CD4-positive, alpha-beta T cell treated with Interleukin-17A for 1 hour (primary cell): ENCODE measurements at places on chromosomes 5 and 9.

- no peak for DNase-seq
These were observed 1497.9 kb downstream of the MAT2B start for GRCh38 chr5:165003283-165003682.

- no peak for DNase-seq
These were observed 616.3 kb downstream of the SLCO4C1 start for GRCh38 chr5:101679816-101680215.

- DNase-seq, result no peak
These were observed 653.7 kb downstream of the NR2F1-AS1 start for GRCh38 chr5:92927291-92927778.

GRCh38 chr9:111036429-111036789 lies 1.9 kb downstream of the LPAR1 start:
- no peak for DNase-seq

DNA sequence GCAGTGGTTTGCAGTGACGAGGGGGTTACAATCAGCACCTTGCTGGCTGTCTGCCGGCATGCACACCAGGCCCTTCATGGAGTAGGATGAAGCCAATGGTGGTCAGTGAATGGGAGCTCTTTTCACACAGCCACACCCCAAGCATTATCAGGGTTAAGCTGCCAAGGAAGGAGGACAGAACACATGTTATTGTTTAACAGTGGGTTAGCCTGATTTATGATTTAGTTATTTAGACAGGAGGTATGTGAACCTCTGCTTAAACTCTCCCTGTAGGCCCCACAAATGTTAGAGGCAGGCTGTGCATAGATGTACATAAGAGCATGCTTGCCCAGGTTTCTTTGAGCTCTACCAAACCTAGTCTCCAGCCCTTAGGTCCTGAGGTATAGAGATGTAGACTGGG lies 262.9 kb downstream of the SPOCK1 start:
- no peak for DNase-seq

DNA sequence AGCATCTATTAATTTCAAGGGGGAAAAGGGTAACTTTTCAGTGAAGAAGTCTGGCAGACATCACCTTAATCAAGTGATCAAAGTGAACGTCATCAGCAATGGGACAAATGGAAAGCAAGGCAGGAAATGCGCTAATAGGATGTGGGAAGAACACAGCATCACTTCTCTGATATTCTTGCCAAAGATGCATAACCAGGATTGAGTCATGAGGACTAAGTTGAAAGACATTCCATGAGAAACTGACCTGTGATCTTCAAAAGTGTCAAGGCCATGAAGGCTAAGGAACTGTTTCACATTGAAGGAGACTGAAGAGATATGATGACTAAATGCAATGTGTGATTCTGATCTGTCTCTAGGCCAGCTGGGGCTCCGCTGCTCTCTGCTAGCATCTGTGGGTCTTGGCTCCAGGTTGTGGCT lies 92.9 kb downstream of the NDFIP1 start:
- DNase-seq, result no peak

DNA sequence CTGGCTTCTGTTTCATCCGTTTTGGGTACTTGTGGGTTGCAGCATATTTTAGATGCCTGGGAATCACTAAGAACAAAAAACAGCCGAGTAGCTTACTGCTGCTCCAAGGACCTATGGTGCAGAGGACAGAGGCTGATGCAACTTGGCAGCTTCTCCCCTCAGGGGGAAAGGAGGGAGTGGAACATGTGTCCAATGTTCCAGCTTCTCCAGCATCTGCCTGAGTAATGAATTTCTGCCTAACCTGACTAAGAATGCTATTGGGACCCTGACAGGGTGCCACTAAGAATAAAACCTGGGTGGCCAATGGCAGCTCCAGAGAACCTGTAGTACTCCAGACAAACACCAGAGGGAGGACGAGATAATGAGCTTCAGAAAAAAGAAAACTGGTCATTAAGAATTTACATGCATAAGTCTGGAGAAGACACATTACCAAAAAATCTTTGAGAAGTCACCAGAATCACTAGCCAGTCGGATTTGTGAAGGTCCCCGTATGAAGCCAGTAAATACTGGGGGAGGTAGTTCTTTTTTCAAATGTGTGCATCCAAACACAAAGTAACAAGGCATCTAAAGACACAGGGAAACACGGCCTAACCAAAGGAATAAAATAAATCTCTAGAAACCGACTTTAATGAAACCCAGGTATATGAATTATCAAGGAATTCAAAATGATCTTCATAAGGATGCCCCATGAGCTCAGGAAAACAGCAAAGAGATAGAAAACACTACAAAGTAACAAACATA lies 293.5 kb downstream of the HINT1 start:
- DNase-seq, result peak; percentile 69

- DNase-seq, result no peak
These were observed 54.1 kb downstream of the RASGEF1C start for GRCh38 chr5:180154821-180155364.

DNA sequence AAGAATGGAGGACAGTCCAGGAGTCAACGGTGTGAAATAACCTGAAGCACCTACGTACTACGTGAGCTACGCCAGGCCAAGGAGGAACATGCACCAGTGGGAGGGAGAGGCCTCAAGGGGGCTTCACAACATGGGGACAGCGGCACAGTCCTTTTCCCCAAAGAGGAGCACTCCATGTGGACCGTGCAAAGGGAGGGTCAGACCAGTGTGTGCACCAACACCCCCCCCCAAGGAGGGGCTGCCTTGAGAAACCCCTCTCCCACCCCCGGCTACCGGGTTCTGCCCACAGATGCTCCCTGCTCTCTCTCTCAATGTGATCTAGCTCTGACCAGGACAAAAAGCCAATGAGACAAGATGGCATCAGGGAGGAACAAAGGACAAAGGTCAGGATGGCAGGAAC lies 68.6 kb downstream of the PRRT1B start:
- no peak for DNase-seq

GRCh38 chr5:89315286-89316100 lies 432.5 kb upstream of the MEF2C start:
- DNase-seq, result no peak

DNA sequence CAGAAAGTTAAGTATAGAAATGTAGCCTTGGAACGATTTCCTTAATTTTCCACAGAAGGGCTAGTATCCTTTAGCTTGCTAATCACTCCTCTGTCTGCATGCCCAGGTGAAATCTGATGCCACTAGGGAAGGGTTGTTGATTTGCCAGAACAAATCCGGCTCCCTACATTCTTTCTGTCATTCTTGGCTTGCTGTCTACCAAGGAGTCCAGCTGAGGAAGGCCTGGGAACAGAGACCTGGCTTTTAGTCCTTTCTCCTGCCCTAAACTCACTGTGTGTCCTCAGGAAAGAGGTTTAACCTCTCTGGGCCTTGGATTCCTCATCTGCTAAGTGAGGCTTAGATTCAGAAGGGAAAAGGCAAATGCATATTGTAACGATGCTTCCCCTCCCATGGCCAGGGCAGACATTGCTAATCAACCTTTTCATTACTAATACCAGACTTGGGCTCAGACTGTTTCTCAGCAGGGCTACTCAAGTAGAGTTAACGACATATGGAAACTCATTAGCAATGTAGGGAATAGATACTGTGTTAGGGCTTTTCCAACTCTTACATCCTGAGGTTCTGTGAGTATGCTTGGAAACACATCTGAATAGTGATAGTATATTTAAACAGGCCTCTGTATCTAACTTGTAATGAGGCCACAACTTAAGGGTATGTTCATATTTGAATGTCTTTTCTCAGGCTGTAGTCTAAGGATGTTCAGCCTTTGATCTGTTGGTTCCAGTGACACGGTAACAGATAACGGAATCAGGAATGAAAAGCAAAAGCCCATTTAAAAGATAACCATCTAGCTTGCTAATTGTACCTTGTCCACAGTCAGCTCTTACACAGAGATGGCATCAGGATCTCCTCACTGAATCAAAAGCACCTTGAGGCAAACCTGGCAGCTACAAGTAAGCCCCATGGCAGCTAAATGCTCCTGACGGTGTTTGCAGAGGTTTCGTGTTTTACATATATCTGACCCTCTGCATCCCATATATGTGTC lies 4.1 kb downstream of the GALNT10 start:
- no peak for DNase-seq

- DNase-seq, result no peak
These were observed 176.8 kb downstream of the MACROH2A1 start for GRCh38 chr5:135222171-135222681.

- DNase-seq, result peak; percentile 46
These were observed 215.6 kb downstream of the ROR2 start for GRCh38 chr9:91734371-91734981.
